ENCODE measurements at places on chromosomes 12 and 14.

DNA sequence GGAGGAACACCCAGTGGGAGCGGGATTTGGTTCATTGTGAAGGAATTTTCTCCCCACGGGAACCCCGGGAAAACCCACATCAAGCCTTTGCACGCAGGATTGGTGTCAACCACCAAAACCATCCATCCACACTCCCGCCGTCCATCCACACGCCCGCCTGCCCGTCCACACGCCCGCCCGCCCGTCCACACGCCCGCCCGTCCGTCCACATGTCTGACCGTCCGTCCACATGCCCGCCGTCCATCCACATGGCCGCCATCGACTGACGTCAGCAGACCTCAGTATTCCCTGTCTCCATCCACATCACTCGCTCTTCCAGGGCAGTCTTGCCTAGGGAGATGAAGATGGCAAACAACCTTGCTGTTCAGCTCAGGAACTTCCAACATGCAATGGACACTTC is 6.7 kb upstream of the GPR132 start:
- no peak for DNase-seq

- no peak for DNase-seq
Observed at GRCh38 chr12:131357185-131357747, 353.6 kb upstream of the SFSWAP start.

DNA sequence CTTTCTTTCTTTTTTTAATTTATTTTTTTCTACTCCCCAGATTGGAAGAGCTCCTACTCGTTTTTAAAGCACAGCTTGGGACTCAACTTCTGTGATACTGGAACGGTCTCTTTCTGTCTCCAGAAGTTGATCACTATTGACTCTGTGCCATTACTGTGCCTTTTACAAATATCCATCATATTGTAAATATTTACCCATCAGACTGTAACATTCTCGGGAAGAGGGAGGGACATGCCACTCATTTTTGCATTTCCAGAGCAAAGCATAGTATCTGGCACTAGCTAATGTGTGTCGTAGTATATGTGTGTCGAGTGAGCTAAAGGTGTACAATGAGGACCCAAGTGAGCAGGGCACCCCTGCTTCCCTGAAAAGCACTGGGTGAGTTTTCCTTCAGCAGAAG is 24.0 kb upstream of the GSG1 start:
- DNase-seq = no peak

DNA sequence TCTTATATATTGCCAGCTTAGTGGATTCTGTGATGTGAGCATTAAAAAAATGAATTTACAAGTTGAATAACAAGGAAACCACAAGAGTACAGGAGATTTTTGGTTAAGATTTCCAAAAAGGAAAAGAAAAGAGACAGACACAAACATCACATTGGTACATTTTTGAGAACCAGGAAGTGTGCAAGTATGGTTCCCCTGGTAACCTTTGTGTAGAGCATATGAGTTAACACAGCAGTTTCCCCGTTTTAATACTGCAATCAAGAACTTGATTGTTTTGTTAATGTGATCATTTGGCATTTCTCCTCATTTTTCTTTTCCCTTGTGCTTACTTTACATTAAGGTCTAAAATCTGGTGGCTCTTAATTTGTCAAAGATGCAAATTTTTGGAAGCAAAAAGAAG is 490.4 kb upstream of the ATP2B1 start:
- no peak for DNase-seq

DNA sequence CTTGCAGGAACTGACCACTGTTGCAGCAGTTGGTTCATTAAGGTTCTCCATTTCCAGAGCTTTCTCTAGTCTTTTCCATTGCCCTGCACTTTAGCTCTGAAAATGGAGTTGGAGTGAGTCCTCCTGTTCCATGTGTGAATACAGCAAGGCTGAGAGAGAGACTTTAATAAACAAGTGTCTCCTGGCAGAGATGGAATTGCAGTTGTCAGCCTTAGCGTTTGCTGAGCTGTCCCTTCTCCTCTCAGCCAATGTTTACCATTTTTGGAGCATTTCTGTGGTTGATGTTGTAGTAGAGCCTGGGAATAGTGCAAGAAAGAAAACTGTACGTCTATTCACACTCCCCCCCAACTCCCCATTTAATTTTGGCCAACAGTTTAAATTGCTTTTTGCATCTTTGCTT is 7.5 kb upstream of the MANSC4 start:
- DNase-seq = no peak

- DNase-seq = no peak
Observed at GRCh38 chr14:69581316-69581935, 6.8 kb upstream of the CCDC177 start.

GRCh38 chr12:107436376-107436775 is 249.2 kb upstream of the PWP1 start:
- no peak for DNase-seq

DNA sequence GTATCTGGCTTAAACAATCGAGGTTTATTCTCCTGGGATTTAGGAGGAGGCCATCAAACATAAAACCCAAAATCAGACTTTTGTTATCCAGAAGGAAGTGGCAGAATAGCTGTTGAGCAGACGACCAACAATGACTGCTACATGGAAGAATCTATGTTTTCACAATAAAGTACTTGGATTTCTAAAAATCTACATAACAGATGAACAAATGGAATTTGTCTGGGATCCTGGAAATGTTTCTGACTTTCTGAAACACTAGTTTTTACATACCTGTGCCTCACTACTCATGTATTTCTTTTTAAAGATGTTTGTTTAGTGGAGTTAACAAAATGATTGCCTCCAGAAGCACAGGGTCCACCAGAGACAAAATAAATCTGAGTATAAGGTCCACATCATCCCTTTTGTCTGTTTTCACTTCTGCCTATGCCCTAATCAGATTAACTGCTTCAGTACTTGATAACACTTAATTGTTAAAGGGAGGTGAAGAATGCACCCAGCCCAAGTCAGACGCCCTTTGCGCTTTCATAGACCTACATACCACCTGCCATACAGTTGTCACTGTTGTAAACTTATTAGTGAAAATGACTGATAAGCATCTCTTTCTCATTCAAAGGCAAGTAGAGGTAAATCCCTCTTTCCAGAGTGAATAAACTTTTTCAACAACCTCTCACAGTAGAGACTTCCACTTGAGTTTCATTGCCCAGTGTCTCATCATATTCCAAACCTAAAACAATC is 164.6 kb downstream of the EGLN3 start:
- DNase-seq = no peak

- no peak for DNase-seq
Observed at GRCh38 chr12:80186727-80187217, 87.4 kb downstream of the OTOGL start.

DNA sequence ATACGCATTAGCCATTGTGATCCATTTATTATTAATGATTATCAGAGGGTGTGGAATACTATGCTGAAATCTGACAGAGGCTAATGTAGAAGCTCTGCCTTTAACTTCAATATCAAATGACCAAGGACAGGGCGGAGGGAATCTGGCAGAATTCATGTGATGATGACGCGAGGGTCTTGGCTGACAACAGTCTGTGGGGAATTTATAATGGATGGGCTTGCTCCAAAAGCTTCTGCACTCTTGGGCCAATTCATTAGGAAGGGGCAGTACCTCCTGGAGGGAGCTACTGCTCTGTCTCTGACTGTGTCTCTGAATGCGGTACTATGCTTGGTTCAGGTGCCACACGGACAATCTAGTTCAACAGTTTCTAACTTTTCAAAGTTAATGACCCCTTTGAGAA is 46.2 kb downstream of the GALNT8 start:
- DNase-seq = no peak

GRCh38 chr12:14694970-14695369 is 1.4 kb downstream of the GUCY2C start:
- no peak for DNase-seq

DNA sequence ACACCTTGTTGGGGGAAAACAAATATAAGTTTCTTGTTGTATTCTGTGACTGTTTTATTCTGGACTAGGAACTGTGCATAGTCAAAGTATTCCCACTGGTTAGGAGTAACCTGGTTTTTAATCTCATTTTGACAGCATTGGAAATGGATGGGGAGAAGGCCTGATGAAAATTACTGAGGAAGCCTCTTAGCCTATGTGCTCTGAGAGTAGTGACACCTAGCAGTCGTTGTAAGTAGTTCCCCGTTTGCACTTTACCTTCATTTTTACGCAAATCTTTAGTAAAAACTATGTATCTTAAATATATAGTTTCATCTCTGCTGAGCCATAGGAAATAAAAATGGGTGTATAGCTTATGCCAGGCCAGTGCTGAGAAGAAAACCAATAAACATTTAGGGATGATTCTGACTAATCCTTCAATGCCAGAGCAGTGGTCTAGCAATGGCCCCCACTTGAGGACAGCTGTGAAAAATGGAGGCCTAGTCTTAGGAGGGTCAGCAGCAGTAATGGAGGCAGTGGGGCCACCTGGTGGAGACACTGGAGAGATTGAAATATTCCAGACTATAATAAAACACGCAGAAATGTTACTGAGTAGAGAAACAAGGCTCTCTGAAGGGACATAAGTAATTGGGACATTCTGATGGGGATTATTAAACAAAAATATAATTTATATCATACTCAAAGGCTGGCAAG is 133.2 kb upstream of the NOVA1 start:
- DNase-seq = no peak

DNA sequence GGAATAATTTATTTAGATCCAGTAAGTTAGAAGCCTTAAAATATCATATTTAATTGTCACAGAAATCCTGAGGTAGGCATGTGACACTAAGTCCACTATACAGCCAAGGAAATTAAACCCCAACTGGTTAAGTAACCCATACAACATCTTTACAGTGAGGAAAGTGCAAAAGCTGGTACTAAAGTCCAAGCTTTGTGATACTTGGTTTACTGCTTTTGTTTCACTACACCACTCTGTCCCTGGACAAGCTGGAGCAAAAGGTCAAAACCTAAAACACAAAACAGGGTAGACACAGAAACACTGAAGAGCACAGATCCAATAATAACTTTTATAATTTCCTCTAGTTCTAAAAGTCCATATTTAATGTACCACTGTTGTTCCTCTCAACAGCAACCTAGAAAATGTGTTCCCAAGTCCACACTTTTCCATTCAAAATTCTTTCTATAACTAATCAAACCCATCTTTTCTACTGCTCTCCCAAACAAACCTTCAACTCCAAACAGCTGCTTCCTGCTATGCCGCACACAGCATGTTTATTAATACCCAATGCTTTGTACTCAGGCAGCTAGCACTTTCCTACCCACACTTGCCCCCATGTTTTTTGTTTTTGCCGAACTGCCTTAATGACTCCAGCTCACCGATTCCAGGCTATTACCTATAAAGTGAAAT is 90.9 kb downstream of the MED13L start:
- no peak for DNase-seq

DNA sequence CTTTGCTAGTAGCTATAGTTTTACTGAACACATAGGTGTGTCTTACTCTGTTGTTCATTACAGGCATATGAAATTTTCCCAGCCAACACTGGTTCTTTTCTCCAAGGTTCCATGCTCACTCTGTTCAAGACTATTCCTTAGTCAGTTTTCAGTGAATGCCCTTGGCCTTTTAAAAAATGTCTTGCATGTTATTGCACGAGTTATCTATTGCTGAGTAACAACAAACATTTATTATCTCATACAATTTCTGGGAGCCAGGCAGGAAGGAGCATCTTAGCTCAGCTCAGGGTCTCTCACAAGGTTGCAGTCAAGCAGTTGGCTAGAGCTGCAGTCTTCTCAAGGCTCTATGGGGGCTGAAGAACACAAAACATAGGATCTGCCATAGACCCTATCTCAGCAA is 223.5 kb downstream of the BTG1 start:
- no peak for DNase-seq

- DNase-seq = no peak
Observed at GRCh38 chr14:54662491-54663133, 95.7 kb downstream of the SAMD4A start.

- DNase-seq = no peak
Observed at GRCh38 chr14:105902131-105902898, 375.9 kb downstream of the TMEM121 start.

GRCh38 chr12:92486443-92487137 is 216.2 kb upstream of the PLEKHG7 start:
- DNase-seq = no peak

GRCh38 chr12:117749431-117749830 is 219.4 kb downstream of the KSR2 start:
- no peak for DNase-seq

DNA sequence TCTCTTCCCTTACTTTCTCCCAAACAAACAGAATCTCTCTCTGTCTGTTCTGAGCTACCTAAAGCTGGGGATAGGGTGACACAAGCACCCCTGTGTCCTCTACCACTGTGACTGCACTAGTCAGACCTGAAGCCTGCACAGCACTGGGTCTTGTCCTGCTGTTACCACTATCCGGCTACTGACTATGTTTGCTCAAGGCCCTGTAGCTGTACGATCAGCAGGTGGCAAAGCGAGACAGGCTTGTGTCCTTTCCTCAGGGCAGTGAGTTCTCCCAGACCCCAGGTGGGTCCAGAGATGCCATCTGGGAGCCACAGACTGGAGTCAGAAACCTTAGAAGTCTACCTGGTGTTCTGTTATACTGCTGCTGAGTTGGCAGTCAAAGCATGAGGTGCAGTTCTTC is 116.4 kb downstream of the NUBPL start:
- DNase-seq = no peak

DNA sequence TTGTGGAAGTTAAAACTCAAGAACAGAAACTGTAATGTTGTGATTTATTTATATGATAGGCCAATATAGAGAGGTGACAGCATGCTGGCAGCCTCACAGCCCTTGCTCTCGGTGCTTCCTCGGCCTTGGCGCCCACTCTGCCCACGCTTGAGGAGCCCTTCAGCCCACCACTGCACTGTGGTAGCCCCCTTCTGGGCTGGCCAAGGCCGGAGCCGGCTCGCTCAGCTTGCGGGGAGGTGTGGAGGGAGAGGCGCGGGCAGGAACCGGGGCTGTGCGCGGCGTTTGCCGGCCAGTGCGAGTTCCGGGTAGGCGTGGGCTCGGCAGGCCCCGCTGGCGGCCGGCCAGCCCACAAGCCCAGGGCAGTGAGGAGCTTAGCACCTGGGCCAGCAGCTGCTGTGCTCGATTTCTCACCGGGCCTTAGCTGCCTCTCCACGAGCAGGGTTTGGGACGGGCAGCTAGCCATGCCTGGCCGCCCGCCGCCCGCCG is 65.8 kb upstream of the SLC8A3 start:
- peak; percentile 78 for DNase-seq

- no peak for DNase-seq
Observed at GRCh38 chr14:32507029-32507984, 178.2 kb downstream of the AKAP6 start.
